ENCODE measurements at places on chromosomes 3 and 15.
A peak's percentile ranks its signal among the peaks of the same experiment; 100 is the strongest.

DNA sequence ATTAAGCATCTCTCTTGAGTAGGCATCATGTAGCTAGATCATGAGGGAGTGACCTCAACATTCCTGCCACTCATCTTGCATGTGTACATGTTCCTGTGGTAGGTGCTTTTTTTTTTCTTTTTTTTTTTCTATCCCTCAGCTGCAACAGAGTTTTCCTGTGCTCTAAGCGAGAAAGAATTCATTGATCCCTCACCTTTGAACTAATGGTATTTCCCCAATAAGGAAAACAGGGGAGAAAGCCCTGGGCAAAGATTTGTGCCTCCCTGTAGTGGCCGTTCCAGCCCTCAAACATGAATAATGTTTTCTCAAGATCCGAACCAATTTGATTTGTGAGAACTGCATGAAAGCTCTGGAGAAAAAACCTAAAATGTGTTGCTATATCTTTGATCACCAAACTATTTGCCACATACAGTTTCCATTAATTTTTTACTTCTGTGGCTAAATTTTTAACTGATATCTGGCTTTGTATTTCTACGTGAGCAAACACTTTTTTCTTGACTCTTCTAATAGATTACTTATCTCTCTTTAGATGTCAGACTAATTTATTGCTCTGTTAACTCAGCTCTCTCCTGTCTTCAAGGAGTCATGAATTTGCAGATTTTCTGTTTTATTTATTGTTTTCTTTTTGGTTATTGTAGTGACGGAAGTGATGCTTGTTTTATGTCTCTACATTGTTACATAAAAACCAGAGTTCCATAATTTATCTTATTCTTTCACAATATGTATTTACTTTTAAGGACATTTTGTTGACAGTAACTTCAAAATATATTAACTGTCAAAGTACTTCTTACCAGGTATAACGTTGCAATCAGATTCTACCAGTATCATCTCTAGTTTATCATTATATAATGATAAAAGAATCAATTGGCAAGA, 1396.5 kb downstream of the OTOL1 start:
- DNase-seq, result no peak

- DNase-seq, result no peak
These were observed 19.5 kb downstream of the NFKBIZ start for GRCh38 chr3:101868534-101869464.

- DNase-seq, result no peak
These were observed 102.5 kb upstream of the TJP1 start for GRCh38 chr15:29924750-29925149.

- DNase-seq, result no peak
These were observed 3.8 kb upstream of the FBLN2 start for GRCh38 chr3:13544951-13545651.

- no peak for DNase-seq
These were observed 29.7 kb downstream of the TOP2B start for GRCh38 chr3:25635038-25635437.

GRCh38 chr3:138888560-138888959, 53.8 kb upstream of the PIK3CB start:
- no peak for DNase-seq

DNA sequence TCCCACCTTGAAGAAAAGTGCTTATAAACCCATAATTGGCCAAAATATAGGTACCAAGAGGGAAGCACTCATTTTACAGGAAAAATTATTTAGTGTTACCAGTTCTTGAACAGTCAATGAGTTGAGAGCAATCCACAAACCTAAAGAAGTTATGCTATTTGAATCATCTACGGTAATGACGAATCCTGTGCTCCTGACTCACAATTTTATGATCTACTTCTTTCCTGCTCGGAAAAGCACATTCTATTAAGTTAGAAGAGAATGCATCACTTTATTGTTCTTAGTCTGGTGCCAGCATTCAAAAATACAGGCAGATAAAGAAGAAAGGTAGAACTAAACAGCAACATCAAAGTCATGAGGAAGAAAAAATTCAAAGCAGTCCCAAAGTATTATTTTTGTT, 33.2 kb downstream of the CHRM5 start:
- DNase-seq, result no peak

DNA sequence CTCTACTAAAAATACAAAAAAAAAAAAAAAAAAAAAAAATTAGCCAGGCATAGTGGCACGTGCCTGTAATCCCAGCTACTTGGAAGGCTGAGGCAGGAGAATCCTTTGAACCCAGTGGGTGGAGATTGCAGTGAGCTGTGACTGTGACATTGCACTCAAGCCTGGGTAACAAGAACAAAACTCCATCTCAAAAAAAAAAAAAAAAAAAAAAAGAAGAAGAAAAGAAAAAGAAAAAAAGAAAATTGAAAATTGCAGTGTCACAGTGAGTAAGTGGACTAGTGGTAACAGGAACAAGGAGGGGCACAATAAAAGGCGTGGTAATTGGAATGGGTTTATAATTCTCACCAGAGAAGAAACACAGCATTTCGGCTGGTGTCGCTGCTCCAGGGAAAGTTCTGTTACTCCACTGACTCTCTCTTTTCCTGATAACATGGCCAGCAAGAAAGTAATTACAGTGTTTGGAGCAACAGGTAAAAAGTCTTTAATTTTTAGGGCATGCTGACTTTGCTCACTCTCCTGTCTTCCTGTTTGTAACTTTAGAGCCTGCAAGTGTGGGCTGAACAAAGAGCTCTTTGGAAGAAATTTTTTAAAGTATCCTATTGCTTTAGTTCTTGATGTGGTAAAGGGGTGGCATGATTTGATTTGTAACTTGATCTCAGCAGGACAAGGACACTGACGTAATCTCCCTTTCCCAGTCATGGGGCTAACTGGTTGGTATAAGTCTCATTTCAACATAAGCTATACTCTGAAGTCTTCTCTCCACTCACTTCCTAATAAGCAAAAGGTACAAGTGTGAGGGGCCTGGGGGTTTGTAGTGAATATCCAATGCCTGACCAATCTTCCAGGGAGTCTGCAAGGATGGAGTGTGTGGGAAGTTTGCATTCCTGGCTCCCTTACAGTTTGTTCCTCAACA, 22.1 kb upstream of the TRA2B start:
- DNase-seq, result no peak

DNA sequence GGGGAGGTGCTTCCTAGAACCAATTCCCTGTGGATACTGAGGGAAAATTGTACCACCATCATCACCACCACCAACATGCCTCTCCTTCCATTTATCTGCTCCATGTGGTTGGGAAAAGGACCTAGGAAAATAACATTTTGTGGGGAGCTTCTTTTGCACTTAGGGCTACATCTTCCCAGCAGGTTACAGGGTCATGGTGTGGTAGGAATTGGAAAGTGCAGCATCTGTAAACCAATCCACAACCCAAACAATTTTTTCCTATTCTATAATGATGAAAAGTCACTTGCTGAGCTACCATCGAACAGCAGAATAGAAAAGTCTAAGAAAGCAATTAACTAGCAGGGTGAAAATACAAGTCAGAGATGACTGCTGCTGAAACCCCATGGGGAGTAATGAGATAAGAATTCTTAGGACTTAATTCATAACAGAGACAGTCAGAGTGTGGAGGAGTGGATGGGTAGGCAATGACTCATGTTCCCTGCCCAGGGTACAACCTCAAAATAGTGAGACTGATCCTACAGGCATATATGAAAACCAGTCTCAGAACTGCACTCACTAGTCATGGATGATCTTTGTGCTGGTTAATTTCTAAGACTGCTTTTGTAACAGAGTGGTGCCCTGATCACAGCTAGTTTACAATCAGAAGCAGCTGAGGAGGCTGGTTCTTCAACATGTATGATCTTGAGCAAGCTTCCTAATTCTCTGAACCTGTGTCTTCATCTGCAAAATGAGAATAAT, 38.1 kb upstream of the LEKR1 start:
- DNase-seq, result peak; percentile 72

DNA sequence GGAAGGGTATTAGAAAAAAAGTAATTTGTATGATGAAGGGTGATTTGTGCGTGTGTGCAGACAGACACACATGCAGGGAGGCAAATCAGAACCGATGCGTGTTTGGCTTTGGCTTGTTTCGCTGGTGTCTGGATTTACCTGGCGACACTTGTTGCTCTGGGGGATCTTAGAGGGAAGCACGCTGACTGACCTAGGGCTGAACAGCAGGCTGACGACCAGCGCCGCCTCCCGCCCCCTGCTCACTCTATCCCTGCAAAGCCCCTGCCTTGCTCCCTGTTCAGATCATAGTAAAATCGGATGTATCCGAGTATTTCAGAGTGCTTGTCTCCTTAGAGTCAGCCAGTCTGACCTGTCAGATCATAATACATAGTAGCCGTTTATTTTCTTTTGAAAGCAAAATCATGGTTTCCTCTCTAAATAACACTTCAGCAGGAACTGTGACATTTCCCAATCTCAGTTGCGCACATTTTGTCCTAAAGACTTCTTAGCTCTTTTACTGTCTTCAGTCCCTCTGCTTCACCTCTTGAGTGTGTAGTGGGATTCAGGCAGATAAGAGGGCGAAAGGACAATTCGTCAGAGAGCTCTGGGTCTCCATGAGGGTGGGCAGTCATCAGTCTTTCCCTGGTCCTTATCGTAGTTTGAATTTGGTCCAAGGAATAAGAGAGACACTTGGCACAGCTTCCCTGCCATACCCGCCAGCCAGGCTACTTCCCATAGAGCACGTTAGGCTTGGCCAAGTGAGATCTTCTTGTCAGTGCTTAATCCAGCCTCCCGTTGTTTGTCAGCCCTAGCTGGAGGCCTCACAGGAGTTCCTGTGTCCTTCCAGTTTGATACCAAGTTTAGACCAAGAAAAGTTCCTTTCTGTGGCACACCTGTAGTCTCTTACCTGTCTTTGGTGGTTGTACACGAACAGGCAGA, 97.4 kb downstream of the PGPEP1L start:
- DNase-seq, result no peak

GRCh38 chr3:7487763-7488162, 626.8 kb downstream of the GRM7 start:
- no peak for DNase-seq

DNA sequence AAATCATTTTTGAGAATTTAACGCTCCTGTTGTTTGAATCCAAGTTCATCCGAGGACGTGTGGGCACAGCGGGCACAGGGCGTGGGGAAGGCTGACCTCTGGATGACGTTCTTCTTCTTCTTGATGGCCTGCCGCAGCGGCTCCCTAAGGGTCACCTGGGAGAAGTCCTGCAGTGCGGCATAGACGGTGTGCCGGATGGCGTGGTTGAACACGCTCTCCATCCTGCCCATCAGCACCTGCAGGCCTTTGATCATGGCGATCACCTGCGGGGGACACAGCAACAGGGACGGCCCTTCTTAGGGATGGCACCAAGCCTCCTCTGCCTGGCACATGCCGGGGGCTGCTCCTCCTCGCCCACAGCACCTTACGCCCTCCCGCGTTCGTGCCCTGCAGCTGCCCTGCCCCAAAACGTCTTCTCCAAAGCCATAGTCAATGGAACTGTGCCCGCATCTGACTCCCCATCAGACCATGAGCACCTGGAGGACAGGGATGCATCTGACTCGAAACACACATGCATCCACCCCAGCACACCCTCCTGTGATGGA, 61.5 kb downstream of the CYFIP1 start:
- no peak for DNase-seq

DNA sequence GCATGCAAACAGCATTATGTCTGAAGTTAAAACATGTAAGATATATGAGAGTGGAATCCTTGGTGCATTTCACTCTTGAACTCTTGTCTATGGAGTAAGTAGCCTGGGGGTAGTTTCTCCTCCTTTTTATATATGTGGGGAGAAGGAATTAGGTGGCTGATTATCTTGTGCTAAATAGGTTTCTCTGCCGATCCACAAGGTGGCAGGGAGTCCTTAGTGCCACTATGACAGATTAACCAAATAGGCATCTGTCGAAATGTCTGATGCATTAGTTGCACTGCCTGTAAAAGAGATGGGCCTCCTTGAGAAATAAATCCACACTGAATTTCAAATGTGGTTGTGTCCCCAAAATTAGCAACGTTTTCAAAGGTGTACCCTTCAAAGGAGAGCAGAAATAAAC, 170.1 kb downstream of the CNTN4 start:
- no peak for DNase-seq

DNA sequence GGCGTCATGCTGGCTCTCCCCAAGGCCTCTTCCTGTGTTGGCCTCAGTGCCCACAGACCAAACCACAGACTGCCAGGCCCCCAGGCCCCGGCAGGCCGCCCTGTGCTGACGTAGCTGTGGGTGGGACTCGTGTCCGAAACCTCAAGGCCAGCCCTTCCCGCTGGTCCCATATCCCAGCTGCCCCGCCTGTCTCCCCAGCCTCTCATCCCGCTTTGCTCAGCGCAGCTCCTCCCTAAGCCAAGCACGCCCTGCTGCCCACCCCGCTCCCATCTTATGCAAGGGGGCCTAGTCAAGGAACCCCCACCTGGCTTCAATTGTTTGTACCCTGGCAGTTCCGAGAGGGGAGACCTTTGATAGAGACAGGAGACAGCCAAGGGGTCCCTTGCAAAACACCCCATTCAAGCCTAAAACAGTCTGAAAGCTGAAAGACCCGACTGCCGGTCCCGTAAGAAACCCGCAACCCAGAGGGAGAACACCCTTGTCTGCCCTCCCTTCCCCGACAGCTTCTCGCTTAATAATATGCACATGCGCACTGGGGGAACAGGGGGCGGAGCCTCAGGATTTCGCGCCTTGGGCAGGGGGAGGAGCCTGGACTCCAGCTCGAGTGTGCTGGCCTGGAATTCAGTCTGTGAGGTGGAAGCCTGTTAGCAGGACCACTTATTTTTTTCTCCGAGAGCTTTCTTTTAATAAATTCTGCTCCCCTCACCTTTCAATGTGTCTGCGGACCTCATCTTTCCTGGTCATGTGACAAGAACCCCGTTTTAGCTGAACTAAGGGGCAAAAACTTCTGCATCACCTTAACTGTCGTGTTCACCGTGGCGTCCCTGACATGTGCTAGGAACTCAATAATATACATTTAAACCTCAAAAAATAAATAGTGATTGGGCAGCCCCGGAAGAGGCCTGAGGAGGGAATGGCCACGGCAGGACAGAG, 17.2 kb downstream of the TNFAIP8L3 start:
- DNase-seq, result peak; percentile 75

DNA sequence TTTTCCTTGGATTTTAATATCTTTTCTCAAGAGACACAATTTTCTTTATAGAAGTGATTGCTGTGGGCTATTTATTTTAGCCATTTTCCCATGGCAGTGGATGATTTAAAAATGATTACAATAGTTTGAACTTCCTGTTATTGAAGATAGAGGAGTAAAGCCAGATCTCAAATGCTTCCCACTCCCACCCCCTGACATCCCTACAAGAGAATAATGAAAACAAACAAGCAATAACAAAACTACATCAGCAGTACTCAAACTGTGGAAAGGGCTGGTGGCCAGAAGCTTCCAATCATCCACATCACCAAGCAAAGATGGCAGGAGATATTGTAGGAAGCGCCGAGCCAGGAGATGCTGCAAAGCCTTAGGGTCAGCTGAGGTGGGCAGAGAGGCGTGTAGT, 831.1 kb upstream of the NR2F2 start:
- DNase-seq, result no peak

DNA sequence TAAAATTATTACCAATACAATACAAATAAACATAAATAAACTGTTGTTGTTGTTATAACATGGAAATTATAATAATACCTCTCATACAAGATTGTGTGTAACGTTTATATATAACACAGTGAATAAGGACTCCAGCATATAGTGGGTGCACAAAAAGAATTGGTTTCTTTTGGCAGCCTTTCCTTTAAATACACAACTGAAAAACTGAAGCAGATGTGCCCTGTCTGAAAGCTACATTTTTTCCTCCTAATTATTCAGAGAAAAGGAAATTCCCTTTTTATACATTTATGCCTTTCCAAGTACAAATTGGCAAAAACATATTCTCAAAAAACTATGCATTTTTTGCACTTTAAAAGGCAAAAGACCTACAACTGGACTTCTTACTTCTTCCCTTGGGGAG, 928.9 kb upstream of the NR2F2 start:
- DNase-seq, result no peak
